CD4-positive, alpha-beta T cell treated with Interleukin-10 for 1 hour (primary cell): ENCODE measurements at places on chromosomes 3 and 15.

- no peak for DNase-seq
Measured at GRCh38 chr3:54870423-54870822, 57.4 kb downstream of the LRTM1 start.

DNA sequence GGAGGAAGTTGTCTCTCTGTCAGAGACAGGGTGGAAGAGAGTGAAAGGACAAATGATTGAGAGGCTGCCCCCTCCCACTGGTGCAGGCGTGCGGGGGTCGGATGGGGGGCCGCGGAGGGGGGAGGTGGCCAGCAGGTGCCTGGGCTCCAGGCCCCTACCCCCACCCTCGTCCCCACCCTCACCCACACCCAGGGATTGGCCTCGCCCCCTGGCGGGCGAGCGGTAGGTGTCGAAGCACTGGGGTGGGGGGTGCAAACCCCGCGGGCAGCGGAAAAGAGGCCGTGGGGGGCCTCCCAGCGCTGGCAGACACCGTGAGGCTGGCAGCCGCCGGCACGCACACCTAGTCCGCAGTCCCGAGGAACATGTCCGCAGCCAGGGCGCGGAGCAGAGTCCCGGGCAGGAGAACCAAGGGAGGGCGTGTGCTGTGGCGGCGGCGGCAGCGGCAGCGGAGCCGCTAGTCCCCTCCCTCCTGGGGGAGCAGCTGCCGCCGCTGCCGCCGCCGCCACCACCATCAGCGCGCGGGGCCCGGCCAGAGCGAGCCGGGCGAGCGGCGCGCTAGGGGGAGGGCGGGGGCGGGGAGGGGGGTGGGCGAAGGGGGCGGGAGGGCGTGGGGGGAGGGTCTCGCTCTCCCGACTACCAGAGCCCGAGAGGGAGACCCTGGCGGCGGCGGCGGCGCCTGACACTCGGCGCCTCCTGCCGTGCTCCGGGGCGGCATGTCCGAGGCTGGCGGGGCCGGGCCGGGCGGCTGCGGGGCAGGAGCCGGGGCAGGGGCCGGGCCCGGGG lies at the start of gene KAT2B:
Gene KAT2B, plus strand, starts transcription at position 682 of the 783 bp plus-strand sequence. Its CDS starts 32 bp downstream, at position 714.
- peak; percentile 87 for DNase-seq

- no peak for DNase-seq
Measured at GRCh38 chr3:146223401-146224373, 27.2 kb downstream of the PLSCR4 start.

DNA sequence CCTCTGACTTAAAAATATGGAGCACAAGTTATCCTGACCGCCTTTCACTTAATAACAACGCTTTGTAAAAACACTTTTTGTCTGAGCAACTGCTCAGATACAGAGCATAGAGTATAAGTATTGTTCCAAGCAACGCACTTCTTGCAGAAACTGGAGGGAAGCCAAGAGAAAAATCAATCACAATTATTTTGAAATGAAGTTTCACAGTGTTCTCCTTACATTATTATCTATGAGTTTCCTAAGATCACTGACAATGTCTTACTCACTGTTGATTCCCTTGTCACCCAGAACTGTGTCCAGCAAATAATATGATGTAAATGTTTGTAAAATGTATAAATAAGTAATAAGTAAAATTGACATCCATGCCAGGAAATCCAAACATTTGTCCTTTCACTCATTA lies 184.6 kb upstream of the GPR149 start:
- no peak for DNase-seq

DNA sequence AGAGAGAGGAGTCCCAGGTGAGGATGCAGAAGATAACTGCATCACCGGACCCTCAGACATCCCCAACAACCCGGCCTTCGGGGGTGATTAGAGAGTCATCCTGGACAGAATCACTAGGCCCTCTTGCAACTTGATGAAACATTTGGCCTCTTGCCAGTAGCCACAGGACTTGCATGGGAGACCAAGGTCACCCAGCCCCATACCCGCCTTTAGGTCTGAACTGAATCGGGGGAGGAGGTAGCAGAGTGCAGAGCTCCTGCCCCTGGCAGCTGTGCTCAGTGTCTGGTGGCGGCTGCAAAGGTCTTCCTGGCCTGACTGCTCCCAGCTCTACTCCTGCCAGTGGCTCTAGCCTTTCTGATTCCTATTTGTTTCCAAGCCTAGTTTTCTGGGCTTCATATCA lies 12.4 kb downstream of the PIF1 start:
- DNase-seq: no peak

DNA sequence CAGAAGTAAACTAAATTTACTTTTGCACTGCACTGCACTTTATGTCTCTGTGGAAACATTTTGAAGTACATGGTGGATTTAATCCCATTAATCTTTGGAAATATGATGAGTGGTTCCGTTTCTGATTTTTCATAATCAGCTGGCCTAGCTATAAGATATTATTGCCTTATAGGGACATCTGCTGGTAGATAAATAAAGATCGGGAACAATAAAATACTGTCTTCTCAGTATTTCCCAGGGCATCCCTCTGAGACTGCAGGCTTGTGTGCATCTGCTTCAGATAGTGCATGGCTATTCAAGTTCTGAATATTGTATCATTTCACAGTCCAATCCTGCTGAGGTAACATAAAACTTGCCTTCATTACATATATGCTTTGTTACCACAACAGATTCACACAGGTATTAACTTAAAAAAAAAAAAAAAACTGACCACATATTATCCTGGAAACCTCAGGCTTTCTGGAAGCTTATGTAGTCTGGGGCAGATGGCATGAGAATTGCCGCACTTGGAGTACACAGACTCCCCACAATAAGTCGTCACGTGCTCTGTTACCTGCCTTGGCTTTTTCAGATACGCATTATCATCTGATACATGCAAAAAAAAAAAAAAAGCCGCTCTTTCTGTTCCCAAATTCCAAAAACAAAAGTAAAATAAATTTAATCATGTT lies 330.8 kb upstream of the AGTR1 start:
- DNase-seq: no peak

DNA sequence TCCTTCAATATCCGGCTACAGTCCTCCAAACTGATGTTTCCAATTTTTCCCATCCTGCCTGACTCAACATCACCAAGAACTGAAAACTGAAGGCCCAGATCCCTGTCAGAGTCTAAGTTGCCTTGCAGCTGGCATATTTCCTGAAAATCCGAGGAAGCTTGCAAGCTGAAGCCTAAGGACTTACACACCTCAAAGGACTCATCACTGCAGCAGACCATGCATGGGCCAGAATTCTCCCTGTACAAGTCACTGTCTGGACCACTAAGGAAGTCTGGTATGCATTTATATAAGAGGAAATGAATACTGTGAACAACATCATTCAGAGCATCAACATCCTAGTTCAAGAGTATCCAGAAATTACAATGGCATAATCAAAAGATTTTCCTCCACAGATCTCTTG lies 548.8 kb upstream of the MDFIC2 start:
- no peak for DNase-seq

DNA sequence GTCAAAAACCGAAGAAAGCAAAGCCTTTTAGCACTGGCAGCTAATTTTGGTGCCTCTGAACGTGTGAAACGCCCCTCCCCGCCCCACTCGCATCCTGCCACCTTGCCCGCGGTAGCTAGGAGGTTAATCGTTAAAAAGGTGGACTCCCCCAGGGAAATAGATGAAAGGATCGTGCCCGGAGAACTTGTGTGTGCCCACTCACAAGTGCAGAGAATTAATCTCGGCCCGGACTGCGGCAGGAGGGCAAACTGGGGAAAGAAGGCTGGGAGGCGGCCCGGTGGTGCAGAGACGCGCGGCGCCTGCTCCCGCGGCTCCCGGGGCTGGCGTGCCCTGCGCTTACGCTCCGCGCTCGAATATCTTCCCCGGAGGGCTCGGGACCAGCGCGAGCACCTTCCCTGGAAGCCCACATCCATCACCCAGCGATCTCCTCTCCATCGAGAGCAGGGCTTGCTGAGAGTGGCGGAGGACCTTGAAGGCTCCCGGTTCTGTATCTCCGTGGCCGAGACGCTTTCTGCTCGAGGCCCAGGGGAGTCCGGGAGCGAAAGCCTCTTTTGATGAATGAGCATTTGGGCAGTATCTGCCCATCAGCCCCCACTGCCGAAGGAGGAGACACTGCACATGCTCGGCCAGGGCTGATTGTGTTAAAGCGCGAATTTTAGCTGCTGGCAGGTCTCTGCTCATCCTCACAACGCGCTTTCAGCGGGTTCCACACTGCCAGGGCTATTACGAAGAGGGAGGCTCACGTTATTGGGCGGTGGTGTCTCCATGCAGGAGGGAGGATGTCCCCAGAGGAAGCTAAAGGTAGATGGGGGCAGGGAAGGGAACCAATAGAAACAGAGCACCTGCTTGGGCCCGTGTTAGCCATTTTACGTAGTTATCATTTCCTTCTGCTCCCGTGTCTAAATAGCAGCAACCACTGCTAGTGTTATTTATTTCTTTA lies 1.3 kb upstream of the SPTSSB start:
- no peak for DNase-seq

GRCh38 chr15:31130576-31131237 lies 29.2 kb upstream of the TRPM1 start:
- no peak for DNase-seq

- peak; percentile 5 for DNase-seq
Measured at GRCh38 chr3:72043204-72044133, 258.5 kb upstream of the PROK2 start.

DNA sequence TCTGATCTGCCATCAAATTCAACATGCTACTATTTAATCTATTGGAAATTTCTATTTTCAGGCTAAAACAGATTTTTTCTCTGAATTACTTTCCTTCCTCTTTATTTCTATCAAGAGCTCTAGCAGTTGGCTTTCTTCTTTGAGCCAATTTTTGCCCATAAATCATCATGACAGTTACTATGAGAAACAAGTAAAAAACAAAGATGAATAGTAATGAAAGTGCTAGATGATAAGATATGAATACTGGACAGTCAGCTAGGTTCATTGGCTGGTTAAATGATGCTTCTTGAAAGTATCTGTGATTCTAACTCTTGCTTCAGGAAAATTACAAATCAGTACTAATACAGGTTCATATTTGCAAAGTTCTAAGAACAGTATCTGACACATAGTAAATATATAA lies 38.6 kb upstream of the NANOGP8 start:
- no peak for DNase-seq

GRCh38 chr15:39745415-39745814 lies 37.2 kb downstream of the FSIP1 start:
- DNase-seq: no peak

DNA sequence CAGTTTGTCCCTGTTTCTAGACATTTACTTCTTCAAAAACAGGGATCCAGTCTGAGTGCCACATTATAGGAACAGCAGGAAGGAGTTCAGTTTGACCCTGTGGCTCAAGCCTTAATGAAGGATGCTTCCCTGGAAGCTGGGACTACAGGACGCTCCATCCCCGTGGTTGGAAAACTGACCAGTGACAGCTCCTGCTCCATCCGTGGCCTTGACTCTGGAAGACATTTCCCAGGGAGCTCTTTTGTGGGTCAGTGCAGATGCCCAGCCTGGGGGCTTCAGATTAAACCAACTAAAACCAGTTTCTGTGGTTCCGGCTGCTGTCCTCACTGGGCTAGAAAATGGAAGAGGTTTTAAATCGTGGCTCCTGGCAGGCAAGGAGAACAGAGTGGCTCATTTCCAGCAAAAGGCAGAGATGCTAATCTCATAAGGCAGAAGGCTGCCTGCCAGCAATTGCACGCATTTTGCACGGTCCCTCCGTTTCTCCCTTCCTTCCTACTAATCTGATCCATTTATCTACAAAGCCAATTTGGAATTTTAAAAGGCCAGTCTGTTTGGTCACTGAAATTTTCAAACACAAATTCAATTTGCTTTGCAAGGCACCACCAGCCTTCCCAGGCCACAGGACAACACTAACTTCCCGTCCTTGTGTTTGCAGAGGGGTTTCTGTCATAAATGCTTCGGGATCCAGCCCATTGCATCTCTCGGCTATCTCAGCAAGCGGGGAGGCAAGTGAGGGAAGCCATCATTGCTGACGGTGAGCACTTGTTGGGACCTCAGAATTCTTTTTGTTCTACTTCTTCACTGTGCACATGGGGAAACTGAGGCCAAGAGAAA lies 6.2 kb upstream of the SSUH2 start:
- no peak for DNase-seq

DNA sequence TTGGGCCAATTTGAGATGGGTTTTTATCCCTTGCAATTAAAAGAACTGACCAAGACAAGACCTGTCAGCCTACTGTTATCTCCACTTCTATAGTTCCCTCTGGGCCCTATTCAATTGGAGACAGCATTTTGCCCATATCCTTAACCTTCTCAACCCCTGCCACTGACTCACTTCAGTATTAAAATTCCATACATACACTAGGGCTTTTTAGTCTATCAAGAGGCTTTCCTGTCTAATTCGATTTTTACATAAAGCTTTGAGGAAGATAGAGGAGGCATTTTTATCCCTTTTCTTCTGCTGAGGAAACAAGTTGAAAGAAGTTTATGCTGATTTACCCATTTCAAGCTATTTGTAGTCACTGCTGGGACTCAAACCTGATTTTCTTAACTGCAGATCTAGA lies 51.1 kb downstream of the GTF2E1 start:
- DNase-seq: no peak

- no peak for DNase-seq
Measured at GRCh38 chr3:36562945-36563344, 182.6 kb downstream of the STAC start.

DNA sequence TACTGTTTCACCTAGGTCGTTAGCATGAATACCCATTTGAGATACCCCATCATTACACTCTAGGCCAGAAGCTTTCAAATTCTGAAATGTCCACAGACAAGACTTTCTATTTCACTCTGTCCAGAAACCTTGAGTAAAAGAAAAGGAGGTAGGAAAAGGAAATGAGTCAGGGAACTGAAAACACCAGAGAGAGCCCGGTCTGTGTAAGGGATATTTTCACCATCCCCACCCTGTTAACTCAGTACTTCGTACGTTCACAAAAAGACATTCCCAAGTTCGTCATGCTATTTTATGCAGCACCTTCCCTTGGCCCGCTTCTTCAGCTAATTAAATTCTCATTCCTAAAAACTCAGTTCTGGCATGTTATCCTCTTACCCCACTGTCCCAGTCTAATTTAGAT lies 89.4 kb upstream of the SOX2 start:
- DNase-seq: no peak

DNA sequence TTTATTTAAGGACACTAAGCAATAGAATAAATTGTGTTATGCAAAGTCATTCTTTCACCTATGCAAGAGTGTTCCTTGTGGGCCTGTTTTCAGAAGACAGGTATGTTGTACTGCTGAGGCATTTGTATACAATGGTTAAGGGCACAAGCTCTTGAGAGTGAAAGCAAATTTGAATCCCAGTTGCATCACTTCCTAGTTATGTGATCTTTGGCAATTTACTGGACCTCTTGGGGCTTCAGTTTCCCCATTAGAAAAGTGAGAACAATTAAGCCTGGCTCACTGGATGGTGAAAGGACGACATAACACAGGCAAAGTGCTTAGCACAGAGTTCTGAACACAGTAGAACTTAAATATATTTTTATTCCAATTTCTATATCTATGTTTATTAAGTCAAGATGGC lies 117.4 kb downstream of the EFHB start:
- DNase-seq: no peak

DNA sequence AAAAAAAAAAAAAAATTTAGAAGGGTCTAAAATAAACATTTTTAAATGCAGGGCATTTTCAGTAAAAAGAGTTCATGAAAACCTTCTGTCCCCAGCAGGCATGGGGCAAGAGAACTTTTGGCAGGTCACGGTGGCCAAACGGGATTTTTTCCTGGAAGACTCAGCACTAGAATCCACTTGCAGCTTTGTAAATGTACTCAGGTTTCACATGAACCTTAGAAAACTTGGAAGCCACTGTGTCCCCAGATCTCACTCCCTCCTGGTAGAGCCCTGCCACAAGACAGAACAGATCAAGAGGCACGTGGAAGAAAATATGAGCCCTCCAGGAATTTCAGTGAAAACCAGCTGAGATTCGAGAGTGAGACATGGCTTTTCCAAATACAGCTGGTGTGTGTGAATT lies 2.1 kb upstream of the GNB5 start:
- no peak for DNase-seq
